ENCODE measurements at places on chromosomes 5 and 9. TPM values are rescaled to one million over a fixed set of nuclear protein-coding genes. Genes with fewer than 3 reads are reported as not detected.

SPINK6 gene
- polyA plus RNA-seq: not detected

DNA sequence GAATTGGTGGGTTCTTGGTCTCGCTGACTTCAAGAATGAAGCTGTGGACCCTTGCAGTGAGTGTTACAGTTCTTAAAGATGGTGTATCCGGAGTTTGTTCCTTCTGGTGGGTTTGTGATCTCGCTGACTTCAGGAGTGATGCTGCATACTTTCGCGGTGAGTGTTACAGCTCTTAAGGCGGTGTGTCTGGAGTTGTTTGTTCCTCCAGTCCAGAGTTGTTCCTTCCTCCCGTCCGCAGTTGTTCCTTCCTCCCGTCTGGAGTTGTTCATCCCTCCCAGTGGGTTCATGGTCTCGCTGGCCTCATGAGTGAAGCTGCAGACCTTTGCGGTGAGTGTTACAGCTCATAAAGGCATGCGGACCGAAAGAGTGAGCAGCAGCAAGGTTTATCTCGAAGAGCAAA is 159.6 kb upstream of the ADAMTSL1 start:
- no peak for DNase-seq
- no peaks in the 10 kb centered on the region for H3K27me3 ChIP-seq

DNA sequence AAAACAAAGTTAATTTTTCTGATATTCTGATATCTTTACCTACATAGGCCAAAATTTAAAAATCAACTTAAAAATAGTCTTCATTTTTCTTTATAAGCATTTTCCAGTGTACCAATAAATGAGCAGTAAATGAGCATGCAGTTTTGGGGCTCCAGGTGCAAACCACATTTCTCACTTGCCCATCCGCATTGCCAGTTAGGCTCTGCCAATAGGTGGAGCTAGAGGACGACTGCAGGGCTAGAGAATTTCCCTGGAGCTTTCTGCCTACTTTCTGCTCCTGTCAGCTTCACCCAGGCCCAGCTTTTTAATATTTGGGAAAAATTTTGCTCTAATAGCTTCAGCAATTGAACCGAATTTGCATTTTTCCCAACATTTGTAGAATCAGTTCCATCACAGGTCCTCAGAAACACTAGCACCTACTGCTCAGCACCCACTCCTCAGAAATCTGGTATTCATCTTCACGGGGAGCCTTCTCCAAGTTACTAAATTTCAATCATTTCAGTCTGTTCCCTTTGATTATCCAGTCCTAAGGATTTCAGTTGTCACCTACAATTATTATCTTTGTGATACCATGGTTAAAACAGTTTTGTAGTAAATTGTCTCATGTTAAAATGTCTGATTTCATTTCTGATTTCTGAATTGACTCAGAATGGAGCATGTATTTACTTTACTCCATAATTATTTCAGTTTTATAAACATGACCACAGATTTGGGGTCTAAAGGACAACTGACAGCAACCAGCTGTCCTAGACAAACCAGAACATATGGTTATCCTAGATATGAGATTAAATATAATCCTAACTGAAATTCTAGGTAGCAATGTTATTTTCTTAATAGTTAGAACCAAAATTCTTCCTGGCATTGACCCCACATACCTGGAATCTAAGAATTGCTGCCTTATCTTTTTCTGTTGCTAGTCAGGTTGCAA is 104.6 kb upstream of the FAM174A start:
- DNase-seq: peak; percentile 33
- no peaks in the 10 kb centered on the region for H3K27me3 ChIP-seq
- no peaks in the 10 kb centered on the region for H3K4me1 ChIP-seq
- H3K4me3 ChIP-seq: no peak overlapping the region

GRCh38 chr9:96649620-96650324 is 5.3 kb downstream of the PRXL2C start:
- H3K27me3 ChIP-seq: no peaks in the 10 kb centered on the region
- no peak overlapping the region for H3K27ac ChIP-seq
- peaks cover 22% of the 10 kb centered on the region for H3K36me3 ChIP-seq
- no peak for DNase-seq
- H3K4me3 ChIP-seq: no peak overlapping the region

- peak overlapping the region; percentile 89 for H3K4me3 ChIP-seq
- peak overlapping the region; percentile 93 for H3K27ac ChIP-seq
- no peaks in the 10 kb centered on the region for H3K36me3 ChIP-seq
- DNase-seq: no peak
- peaks cover 21% of the 10 kb centered on the region for H3K4me1 ChIP-seq
- no peaks in the 10 kb centered on the region for H3K27me3 ChIP-seq
Observed at GRCh38 chr5:35618781-35619180, 1.1 kb downstream of the SPEF2 start.

GRCh38 chr9:133125941-133126696 is 5.1 kb upstream of the RALGDS start:
- H3K27me3 ChIP-seq: no peaks in the 10 kb centered on the region

GRCh38 chr5:15286650-15287049 is 213.3 kb upstream of the FBXL7 start:
- no peak for DNase-seq
- no peak overlapping the region for H3K27ac ChIP-seq
- H3K4me3 ChIP-seq: no peak overlapping the region
- H3K27me3 ChIP-seq: no peaks in the 10 kb centered on the region

GRCh38 chr9:131024978-131025868 is 16.2 kb downstream of the LAMC3 start:
- no peaks in the 10 kb centered on the region for H3K36me3 ChIP-seq
- H3K27ac ChIP-seq: no peak overlapping the region
- DNase-seq: no peak
- H3K4me1 ChIP-seq: no peaks in the 10 kb centered on the region
- H3K27me3 ChIP-seq: peaks cover 13% of the 10 kb centered on the region

- no peak overlapping the region for H3K27ac ChIP-seq
- H3K4me1 ChIP-seq: no peaks in the 10 kb centered on the region
- no peak overlapping the region for H3K4me3 ChIP-seq
- H3K36me3 ChIP-seq: no peaks in the 10 kb centered on the region
- DNase-seq: no peak
- H3K27me3 ChIP-seq: peaks cover 2% of the 10 kb centered on the region
Observed at GRCh38 chr9:80041821-80042220, 470.1 kb downstream of the TLE4 start.

GRCh38 chr9:5764130-5764868 is 68.6 kb downstream of the ERMP1 start:
- H3K4me3 ChIP-seq: no peak overlapping the region
- H3K27ac ChIP-seq: peak overlapping the region; percentile 11
- peaks cover 6% of the 10 kb centered on the region for H3K4me1 ChIP-seq
- H3K36me3 ChIP-seq: peaks cover 10% of the 10 kb centered on the region

GRCh38 chr5:45623832-45624231 is 72.3 kb downstream of the HCN1 start:
- no peaks in the 10 kb centered on the region for H3K4me1 ChIP-seq
- no peak overlapping the region for H3K4me3 ChIP-seq
- H3K27ac ChIP-seq: no peak overlapping the region
- no peaks in the 10 kb centered on the region for H3K36me3 ChIP-seq

DNA sequence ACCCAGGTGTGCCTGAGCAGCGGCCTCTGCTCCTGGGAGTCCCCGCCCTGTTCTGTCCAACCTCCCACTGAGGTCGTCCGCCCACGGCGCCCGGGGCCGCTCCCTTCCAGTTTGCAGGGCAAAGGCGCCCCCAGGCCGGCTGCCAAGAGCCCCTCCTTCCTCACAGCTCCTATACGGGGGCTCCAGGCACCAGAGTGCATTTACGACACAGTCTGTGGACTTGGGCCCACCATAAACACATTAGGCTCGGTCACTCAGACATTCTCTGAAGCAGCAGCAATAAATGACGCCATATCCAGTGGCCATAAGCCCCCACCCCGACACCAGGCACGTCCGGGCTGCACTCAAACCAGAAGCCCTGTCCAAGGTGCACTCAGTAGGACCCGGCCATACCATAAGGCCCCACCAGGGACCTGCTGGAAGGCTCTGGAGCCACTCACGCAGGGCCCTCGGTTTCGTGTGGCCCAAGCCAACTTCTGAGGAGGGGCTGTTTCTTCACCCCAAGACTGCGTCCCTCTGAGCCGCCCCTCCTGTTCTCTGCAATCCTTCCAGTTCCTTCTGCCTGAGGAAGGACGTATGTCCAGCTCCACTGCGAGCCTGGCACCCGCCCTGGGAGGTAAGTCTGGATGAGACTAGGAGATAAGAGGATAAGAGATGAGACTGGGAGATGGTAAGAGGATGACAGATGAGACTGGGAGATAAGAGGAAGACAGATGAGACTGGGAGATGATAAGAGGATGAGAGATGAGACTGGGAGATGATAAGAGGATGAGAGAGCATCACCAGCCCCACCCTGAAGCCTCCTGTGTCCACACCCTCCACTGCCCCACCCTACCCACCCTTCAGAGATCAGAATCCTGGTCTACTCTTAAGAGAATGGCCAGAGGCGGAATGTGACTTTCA is 26.7 kb downstream of the SLC6A18 start:
- peak overlapping the region; percentile 27 for H3K27ac ChIP-seq
- no peak for DNase-seq
- H3K4me1 ChIP-seq: peaks cover 9% of the 10 kb centered on the region

COL15A1 gene
- polyA plus RNA-seq: not detected

- no peaks in the 10 kb centered on the region for H3K36me3 ChIP-seq
- no peak overlapping the region for H3K4me3 ChIP-seq
- DNase-seq: no peak
- no peaks in the 10 kb centered on the region for H3K4me1 ChIP-seq
Observed at GRCh38 chr5:72036951-72037350, 70.3 kb upstream of the MAP1B start.

FCN2 gene
- not detected for polyA plus RNA-seq

TMEM215 gene
- polyA plus RNA-seq: not detected

PCDHB10 gene
- polyA plus RNA-seq: not detected

MARCOL gene
- polyA plus RNA-seq: not detected

SPAG8 gene
- 1.7 TPM for polyA plus RNA-seq

GRCh38 chr5:1431021-1431811 is 14.0 kb downstream of the SLC6A3 start:
- H3K27ac ChIP-seq: no peak overlapping the region
- H3K27me3 ChIP-seq: peaks cover 8% of the 10 kb centered on the region
- DNase-seq: no peak
- no peaks in the 10 kb centered on the region for H3K36me3 ChIP-seq

PDE6A gene
- polyA plus RNA-seq: not detected

DNA sequence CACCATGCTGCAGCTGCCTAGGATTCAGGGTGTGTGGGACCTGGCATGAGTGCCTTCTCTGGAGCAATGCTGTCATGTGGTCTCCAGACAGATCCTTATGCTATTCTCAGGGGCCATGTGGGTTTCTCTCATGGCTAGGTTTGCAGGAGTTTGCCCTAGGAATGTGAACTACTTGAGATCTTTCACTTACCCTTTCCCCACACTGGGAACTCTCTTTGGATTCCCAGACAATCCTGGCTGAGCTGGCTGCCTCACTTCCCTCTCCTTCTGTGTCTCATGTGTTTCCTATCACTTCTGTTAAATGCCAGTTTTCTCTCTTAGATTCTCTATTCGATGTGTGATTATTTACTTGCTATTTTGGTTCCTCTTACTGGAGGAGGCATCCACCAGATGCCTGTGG is 270.2 kb upstream of the RASA1 start:
- no peaks in the 10 kb centered on the region for H3K36me3 ChIP-seq
- H3K27me3 ChIP-seq: peaks cover 3% of the 10 kb centered on the region
- DNase-seq: no peak
- H3K4me1 ChIP-seq: no peaks in the 10 kb centered on the region
- no peak overlapping the region for H3K4me3 ChIP-seq
- H3K27ac ChIP-seq: no peak overlapping the region

- no peak overlapping the region for H3K27ac ChIP-seq
- DNase-seq: no peak
- no peaks in the 10 kb centered on the region for H3K36me3 ChIP-seq
Observed at GRCh38 chr9:125600194-125600593, 106.8 kb downstream of the MAPKAP1 start.

DNA sequence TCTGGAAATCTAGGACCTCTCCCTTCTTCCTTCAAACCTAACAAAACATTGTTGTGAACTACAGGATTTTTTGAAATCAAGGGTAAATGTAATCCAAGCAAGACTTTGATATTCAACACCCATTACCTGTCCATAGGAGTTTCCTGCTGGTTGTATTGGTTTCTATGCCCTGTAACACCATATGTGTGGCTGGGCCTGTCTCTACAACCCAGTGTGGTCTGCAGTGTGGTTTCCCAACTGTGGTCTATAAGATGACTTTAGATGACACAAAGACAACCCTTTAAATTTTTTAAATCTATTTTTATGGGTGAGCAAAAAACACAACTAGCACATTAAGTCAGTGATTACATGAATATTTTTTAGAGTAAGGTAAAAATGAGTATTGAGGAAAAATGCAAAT is 93.1 kb downstream of the SMIM15 start:
- no peak overlapping the region for H3K27ac ChIP-seq
- peaks cover 24% of the 10 kb centered on the region for H3K36me3 ChIP-seq
- H3K27me3 ChIP-seq: no peaks in the 10 kb centered on the region
- DNase-seq: no peak
- no peak overlapping the region for H3K4me3 ChIP-seq
- H3K4me1 ChIP-seq: peaks cover 6% of the 10 kb centered on the region

GRCh38 chr5:174612686-174613085 is 111.7 kb upstream of the MSX2 start:
- no peak overlapping the region for H3K27ac ChIP-seq
- H3K27me3 ChIP-seq: peaks cover 6% of the 10 kb centered on the region
- H3K4me1 ChIP-seq: peaks cover 1% of the 10 kb centered on the region

PHF24 gene
- not detected for polyA plus RNA-seq

- H3K4me1 ChIP-seq: no peaks in the 10 kb centered on the region
- H3K27me3 ChIP-seq: peaks cover 21% of the 10 kb centered on the region
- no peak overlapping the region for H3K4me3 ChIP-seq
- peaks cover 5% of the 10 kb centered on the region for H3K36me3 ChIP-seq
Observed at GRCh38 chr5:10161778-10162177, 87.9 kb downstream of the ATPSCKMT start.

DNA sequence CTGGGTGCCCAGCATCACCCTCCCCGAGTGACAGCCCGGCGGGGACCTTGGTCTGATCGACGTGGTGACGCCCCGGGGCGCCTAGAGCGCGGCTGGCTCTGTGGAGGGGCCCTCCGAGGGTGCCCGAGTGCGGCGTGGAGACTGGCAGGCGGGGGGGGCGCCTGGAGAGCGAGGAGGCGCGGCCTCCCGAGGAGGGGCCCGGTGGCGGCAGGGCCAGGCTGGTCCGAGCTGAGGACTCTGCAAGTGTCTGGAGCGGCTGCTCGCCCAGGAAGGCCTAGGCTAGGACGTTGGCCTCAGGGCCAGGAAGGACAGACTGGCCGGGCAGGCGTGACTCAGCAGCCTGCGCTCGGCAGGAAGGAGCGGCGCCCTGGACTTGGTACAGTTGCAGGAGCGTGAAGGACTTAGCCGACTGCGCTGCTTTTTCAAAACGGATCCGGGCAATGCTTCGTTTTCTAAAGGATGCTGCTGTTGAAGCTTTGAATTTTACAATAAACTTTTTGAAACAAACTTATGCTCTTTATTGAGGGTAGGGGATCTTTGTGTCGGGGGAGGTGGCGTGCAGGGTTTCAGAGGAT is 1.3 kb downstream of the GADD45G start:
- H3K4me1 ChIP-seq: peaks cover 11% of the 10 kb centered on the region
- no peaks in the 10 kb centered on the region for H3K27me3 ChIP-seq
- no peaks in the 10 kb centered on the region for H3K36me3 ChIP-seq
- H3K27ac ChIP-seq: no peak overlapping the region
- DNase-seq: peak; percentile 9

DNA sequence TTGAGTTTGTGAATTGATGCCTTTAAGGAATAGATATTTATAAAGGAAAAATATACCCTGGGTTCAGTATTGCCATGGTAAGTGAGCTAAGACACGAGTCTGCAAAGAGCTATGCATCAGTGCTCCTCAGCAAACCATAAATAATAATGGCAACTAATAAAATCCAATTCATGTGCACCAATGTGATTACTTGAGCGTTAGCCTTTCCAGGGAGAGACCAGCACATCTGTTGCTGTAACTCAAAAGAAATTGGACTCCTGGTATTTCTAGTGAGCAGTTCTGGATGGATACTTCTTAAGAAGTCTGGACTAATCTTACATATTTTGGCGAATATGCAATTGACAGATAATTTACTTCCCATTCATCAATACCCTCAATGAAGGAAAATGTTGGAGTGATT is 373.3 kb downstream of the ARHGEF28 start:
- H3K36me3 ChIP-seq: no peaks in the 10 kb centered on the region
- no peaks in the 10 kb centered on the region for H3K27me3 ChIP-seq
- H3K27ac ChIP-seq: no peak overlapping the region
- no peak overlapping the region for H3K4me3 ChIP-seq

All from naive thymus-derived CD8-positive, alpha-beta T cell (primary cell).